Sigmoid colon (tissue), 7 donors: ENCODE measurements at places on chromosomes 5 and 9. TPM values are rescaled to one million over a fixed set of nuclear protein-coding genes. Genes with fewer than 3 reads are reported as not detected.

The HCN1 gene
- total RNA-seq = 0.16 TPM

The ZDHHC11 gene
- 4.3 TPM for total RNA-seq

The F2RL2 gene
- 4.6 TPM for total RNA-seq

The SLCO6A1 gene
- not detected for total RNA-seq

The SLC34A3 gene
- total RNA-seq = not detected

The CARTPT gene
- total RNA-seq = 16.3 TPM

- peak overlapping the region; percentile 91 for H3K27ac ChIP-seq
- peaks cover 8% of the 10 kb centered on the region for H3K4me1 ChIP-seq
- H3K4me3 ChIP-seq = peak overlapping the region; percentile 74
- no peaks in the 10 kb centered on the region for H3K27me3 ChIP-seq
Measured at GRCh38 chr5:126777257-126777974, 480 bp downstream of the LMNB1 start.

DNA sequence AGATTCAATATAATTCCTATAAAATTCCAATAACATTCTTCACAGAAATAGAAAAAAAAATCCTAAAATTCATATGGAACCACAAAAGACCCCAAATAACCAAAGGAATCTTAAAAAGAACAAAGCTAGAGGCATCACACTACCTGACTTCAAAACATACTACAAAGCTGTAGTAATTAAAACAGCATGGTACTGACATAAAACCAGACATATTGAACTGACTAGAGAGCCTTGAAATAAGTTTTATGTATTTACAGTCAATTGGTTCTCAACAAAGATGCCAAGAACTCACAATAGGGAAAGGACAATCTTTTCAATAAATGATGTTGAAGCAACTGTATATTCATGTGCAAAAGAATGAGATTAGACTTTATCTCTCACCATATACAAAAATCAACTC, 36.9 kb downstream of the BTNL9 start:
- no peaks in the 10 kb centered on the region for H3K36me3 ChIP-seq
- no peak overlapping the region for H3K4me3 ChIP-seq
- H3K27ac ChIP-seq = no peak overlapping the region
- H3K4me1 ChIP-seq = no peaks in the 10 kb centered on the region
- DNase-seq = no peak
- H3K27me3 ChIP-seq = no peaks in the 10 kb centered on the region

- no peak for DNase-seq
- no peaks in the 10 kb centered on the region for H3K36me3 ChIP-seq
- H3K4me1 ChIP-seq = peaks cover 13% of the 10 kb centered on the region
Measured at GRCh38 chr5:175484322-175484721, 6.0 kb downstream of the SFXN1 start.

DNA sequence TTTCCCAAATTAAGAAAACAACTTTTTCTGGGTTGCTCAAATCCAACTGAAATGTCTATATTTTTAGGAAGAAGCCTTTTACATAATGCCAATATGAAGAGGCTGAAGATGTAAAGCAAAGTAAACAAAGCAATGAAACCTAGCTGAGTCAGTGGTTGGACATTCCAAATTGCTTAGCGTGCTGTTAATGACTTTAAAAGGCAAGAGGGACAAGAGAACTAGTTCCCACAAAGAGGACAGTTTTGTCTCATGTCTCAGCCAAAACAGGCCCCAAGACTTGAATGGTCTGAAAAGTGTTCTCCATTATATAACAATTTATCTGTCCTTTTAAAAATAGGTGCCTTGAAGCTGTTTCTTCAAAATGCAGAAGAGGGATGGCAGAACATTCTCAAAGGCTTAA, 407.0 kb downstream of the ENC1 start:
- no peaks in the 10 kb centered on the region for H3K4me1 ChIP-seq
- H3K36me3 ChIP-seq = no peaks in the 10 kb centered on the region
- no peaks in the 10 kb centered on the region for H3K27me3 ChIP-seq
- no peak overlapping the region for H3K27ac ChIP-seq
- no peak for DNase-seq
- H3K4me3 ChIP-seq = no peak overlapping the region

DNA sequence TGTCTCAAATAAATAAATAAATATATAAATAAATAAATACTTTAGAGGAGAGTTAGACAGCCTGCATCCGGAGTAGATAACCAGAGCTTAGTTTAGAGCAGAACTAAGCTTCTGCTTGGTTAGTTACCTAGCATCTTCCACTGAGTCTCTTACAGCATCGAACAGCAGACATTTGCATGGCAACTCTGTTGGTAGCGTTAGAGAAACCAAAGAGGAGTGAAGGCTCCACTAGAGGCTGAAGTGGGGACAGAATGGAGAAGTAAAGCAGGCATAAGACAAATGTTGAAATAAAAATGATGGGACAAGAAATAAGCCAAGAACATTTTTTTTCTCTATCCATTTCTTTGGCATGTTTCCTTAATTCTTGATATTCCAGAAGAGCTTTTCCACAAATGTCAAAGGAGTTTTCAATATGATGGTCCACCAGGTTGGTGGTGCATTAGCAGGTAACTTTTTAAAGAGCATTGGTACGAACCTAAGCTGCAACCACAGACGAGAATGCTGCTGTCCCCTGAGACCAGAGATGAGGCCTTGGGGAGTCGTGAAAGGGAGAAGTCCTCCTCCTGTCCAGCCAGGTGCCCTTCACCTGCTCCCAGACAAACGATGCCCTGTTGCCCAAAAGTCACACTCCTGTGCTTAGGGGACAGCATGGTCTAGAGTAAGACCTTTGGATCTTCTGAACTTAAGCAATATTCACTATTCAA, 438.3 kb downstream of the DIRAS2 start:
- no peaks in the 10 kb centered on the region for H3K27me3 ChIP-seq
- no peak overlapping the region for H3K4me3 ChIP-seq
- H3K36me3 ChIP-seq = no peaks in the 10 kb centered on the region
- no peak overlapping the region for H3K27ac ChIP-seq
- no peak for DNase-seq

DNA sequence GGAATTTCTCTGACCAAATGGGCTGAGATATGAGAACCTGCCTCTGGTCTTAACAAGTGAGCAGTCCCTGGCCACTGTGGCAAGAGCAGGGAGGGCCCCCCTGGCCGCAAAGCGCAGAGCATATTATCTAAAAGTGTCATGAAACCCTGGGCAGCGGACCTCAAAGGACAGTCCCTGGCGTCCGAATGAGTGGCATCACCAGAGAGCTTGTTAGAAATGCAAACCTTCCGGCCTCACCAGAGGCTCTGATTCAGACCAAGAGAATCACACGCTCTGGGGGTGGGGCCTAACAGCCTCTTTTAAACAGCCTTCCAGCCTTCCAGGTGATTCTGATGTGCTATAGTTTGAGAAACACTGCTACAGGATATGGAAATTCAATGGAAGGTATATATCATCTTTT, 10.9 kb downstream of the PTPN3 start:
- H3K36me3 ChIP-seq = no peaks in the 10 kb centered on the region
- no peak overlapping the region for H3K4me3 ChIP-seq
- no peaks in the 10 kb centered on the region for H3K4me1 ChIP-seq
- no peak for DNase-seq

GRCh38 chr9:84397151-84397728, 56.7 kb upstream of the SLC28A3 start:
- H3K36me3 ChIP-seq = no peaks in the 10 kb centered on the region
- no peak overlapping the region for H3K27ac ChIP-seq
- no peaks in the 10 kb centered on the region for H3K27me3 ChIP-seq
- peak; percentile 73 for DNase-seq

DNA sequence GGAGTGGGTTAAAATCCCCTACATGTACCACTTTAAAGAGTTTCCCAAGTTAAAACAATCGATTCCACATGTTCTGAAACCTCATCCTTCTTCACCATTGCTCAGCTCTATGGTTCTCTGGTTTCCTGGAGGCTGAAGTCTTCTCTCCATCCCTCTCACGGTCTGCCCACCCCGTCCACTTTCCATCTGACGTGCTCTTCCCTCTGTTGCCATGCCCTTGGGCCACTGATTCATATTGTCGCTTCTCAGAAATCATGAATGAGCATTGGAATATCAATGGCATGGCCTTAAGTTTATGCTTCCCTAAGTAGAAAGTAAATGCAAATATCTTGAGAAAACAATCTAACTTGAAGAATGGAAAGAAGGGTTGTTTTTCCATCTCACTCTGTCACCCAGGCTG, 30.9 kb downstream of the GDNF start:
- no peak overlapping the region for H3K4me3 ChIP-seq
- no peaks in the 10 kb centered on the region for H3K27me3 ChIP-seq
- H3K4me1 ChIP-seq = peaks cover 32% of the 10 kb centered on the region

DNA sequence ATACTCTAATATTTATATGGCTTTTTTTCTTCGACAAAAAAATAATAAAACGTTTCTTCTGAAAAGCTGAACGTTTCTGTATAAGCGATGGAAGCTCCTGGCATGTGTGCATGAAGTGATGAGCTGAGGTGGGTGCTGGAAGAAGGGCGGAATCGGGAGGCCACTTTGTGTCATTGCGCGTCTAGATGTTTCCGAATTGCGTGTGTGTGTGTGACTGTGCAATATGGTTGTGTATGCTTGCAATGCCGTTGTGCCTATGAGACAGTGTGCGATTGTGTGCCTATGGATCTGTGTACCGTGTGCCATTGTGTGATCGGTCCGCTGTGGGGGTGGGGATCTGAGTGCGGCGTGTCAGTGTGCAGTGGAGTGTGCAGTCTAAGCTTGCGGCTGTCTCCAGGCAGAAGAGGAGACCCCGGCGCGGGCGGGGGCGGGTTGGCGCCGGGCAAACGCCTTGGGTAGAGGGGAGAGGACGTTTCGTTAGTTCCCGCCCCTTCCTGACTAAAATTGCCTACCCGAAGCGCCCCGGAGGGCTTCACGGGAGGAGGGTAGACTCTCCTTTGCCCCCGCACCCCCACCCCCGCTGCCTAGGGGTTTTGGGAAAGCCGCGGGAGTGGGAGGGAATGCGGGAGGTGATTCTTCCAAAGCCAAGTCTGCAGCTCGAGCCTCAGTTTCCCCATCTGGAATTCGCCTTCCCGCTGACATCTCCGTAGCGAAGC, 24.2 kb downstream of the PCDHGC5 start:
- peak overlapping the region; percentile 92 for H3K27ac ChIP-seq
- H3K4me1 ChIP-seq = peaks cover 58% of the 10 kb centered on the region
- H3K4me3 ChIP-seq = peak overlapping the region; percentile 58
- no peak for DNase-seq
- no peaks in the 10 kb centered on the region for H3K36me3 ChIP-seq
- H3K27me3 ChIP-seq = no peaks in the 10 kb centered on the region

- H3K4me1 ChIP-seq = no peaks in the 10 kb centered on the region
- no peaks in the 10 kb centered on the region for H3K36me3 ChIP-seq
- no peaks in the 10 kb centered on the region for H3K27me3 ChIP-seq
- DNase-seq = no peak
- H3K27ac ChIP-seq = no peak overlapping the region
Measured at GRCh38 chr9:16693616-16694015, 176.9 kb downstream of the BNC2 start.

- no peaks in the 10 kb centered on the region for H3K36me3 ChIP-seq
- no peak overlapping the region for H3K4me3 ChIP-seq
- H3K27me3 ChIP-seq = no peaks in the 10 kb centered on the region
- H3K4me1 ChIP-seq = no peaks in the 10 kb centered on the region
- no peak overlapping the region for H3K27ac ChIP-seq
Measured at GRCh38 chr5:128984480-128984879, 19.2 kb downstream of the SLC27A6 start.

DNA sequence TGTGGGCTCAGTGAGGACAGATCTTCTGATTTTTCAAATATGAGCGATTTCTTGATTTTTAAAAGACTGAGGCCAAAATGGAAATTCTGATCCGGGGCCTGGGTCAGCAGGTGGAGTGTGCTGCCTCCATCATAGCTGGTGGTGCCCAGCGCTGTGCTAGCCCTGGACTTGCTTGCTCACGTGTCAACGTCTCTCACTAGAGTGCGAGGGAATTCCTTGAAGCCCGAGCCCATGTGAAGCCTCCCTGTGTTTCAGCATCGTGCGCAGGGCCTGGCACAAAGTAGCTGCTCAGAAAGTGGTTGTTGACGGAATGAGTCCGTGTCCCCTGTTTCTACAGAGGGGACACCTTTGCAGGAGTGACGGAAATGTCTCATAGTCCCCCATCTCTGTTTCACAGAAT, 50.5 kb downstream of the RGS3 start:
- H3K27me3 ChIP-seq = no peaks in the 10 kb centered on the region
- peaks cover 13% of the 10 kb centered on the region for H3K4me1 ChIP-seq
- DNase-seq = no peak
- no peak overlapping the region for H3K27ac ChIP-seq
- no peak overlapping the region for H3K4me3 ChIP-seq

GRCh38 chr5:33929925-33930690, 6.1 kb upstream of the RXFP3 start:
- no peak for DNase-seq
- no peak overlapping the region for H3K4me3 ChIP-seq
- H3K36me3 ChIP-seq = no peaks in the 10 kb centered on the region

GRCh38 chr5:10454591-10455276, 13.1 kb downstream of the ROPN1L start:
- no peak for DNase-seq
- no peaks in the 10 kb centered on the region for H3K27me3 ChIP-seq
- H3K36me3 ChIP-seq = no peaks in the 10 kb centered on the region

DNA sequence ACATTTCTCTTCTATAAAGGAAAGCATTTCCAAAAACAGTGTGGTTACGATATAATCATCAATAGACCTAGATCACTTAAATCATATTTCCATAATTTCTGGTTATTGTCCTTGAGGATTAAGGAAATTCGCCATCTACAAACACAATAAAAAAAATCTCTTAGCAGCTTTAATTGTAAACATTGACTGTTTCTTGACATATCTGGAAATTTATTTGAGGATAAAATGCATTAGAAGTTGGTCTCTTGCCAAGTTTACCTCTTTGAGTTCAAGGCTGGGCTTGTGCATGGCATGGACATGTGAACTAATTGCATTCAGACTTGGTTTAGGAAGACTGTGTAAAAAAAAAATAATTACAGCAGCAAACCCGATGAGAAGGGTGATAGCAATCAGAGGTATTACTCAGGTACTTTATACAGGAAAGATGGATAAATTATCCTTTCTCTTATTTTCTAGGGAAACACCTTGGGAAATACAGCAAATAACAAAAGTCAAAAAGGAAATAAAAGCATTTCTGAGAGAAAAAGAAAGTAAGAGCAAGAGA, 237.9 kb downstream of the SLF1 start:
- DNase-seq = no peak
- no peak overlapping the region for H3K27ac ChIP-seq
- no peaks in the 10 kb centered on the region for H3K4me1 ChIP-seq
- no peak overlapping the region for H3K4me3 ChIP-seq
- no peaks in the 10 kb centered on the region for H3K27me3 ChIP-seq

- H3K4me1 ChIP-seq = no peaks in the 10 kb centered on the region
- no peaks in the 10 kb centered on the region for H3K36me3 ChIP-seq
- DNase-seq = no peak
- H3K27me3 ChIP-seq = no peaks in the 10 kb centered on the region
- H3K27ac ChIP-seq = no peak overlapping the region
Measured at GRCh38 chr5:126998201-126998631, 32.1 kb downstream of the MARCHF3 start.

GRCh38 chr9:35350827-35351549, 138.9 kb upstream of the RUSC2 start:
- H3K36me3 ChIP-seq = peaks cover 4% of the 10 kb centered on the region
- H3K27me3 ChIP-seq = no peaks in the 10 kb centered on the region

GRCh38 chr5:72021651-72022357, 85.5 kb upstream of the MAP1B start:
- H3K27ac ChIP-seq = no peak overlapping the region
- H3K4me1 ChIP-seq = no peaks in the 10 kb centered on the region
- no peak overlapping the region for H3K4me3 ChIP-seq
- H3K27me3 ChIP-seq = no peaks in the 10 kb centered on the region
- no peak for DNase-seq
